ENCODE measurements at places on chromosomes 6 and 20.

- no peak for DNase-seq
Measured at GRCh38 chr6:56862415-56863175, 92.3 kb upstream of the BEND6 start.

DNA sequence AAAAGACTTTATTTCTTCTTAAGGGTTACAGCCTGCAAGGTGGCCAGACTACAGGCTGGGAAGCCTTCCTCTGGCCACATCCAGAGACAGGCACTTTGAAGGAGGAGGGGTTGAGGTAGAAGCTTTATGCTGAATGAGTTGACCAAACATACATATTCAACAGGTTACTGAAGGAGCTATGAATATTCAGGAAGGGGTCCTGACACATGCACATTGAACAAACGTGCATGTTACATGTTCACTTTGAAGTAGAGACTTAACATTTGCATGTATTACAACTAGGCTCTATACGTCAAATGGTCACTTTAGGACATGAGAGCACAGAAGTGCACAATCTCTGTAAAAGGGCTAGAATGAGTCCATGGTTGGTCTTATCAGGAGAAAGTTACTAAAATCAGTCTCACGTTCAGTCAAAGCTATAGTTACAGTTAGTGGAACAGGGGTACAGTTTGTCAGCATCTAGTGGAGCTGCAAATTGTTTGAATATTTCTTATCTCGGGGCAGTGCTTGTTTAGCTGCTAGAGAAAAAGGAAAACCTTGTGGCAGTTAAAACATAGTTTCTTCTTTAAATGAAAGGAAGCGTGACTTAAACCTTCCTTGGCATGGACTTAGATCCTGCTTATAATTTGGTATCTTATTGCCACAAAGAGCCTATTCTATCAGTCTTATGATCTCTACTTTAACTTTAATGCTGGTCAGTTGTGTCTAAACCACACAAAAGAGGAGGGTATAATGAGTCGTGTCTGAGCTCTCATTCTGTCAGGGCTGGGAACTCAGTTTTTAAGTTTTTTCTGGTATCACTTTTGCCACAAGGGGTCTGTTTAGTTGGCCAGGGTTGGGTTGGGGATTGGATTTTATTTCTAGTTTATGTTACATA is 4.6 kb upstream of the ZSCAN9 start:
- DNase-seq, result no peak

DNA sequence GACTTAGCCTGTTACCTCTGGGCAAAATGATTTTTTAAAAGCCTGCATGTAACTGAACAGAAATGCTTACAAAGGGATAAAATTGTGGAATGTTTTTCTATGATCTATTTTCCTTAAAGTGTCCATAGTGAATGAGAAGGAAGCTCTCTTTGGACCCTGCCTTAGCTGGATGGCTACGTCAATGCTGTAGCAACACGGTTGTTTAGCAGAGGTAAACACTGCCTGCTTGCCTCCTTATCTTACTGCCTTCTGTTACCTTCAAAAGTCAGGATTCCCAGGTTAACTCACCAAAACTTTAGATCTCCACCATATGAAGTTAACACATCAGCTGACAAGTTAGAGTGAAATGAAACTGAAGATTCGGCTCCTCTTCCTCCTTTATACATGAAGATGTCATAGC is 402.6 kb downstream of the SAMD5 start:
- DNase-seq, result no peak

GRCh38 chr20:62728028-62728780 is 19.6 kb downstream of the NTSR1 start:
- no peak for DNase-seq

GRCh38 chr6:18680842-18681241 is 293.7 kb downstream of the RNF144B start:
- DNase-seq, result no peak

GRCh38 chr6:131156411-131156810 is 21.1 kb downstream of the AKAP7 start:
- DNase-seq, result no peak

DNA sequence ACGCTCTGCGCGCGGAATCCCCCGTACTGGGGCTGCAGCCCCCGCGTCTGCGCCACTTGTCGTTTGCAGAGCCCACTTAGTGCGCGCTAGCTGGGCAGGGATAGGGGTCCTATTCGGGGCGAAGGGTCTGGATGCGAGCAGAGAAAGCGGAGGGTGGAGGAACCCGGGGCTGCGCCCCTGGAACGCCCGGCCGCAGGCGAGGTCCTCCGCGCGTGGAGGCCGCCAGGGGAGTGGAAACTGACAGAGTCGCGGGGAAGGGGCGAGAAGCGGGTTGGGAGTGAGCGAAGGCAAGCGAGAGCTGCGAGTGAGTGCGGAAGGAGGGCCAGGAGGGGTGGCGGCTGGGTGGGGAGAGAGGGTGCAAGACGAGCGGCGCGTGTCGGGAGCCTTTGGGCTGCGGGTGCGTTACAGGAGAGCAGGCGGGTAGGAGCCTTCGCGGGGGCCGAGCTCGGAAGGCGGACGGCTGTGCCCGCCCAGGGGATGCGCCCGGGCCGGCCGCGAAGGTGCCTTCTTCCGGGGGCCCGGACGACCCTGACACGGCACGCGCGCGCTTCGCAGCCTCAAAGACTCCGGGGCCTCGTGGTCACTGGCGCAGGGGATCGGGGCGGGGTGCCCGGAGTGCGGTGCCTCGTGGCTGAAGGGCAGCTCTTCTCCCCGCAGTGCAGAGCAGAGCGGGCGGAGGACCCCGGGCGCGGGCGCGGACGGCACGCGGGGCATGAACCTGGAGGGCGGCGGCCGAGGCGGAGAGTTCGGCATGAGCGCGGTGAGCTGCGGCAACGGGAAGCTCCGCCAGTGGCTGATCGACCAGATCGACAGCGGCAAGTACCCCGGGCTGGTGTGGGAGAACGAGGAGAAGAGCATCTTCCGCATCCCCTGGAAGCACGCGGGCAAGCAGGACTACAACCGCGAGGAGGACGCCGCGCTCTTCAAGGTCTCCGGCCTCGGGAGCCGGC is 1.2 kb downstream of the IRF4 start:
- no peak for DNase-seq

GRCh38 chr6:143337201-143337949 is 113.1 kb downstream of the ADAT2 start:
- no peak for DNase-seq

DNA sequence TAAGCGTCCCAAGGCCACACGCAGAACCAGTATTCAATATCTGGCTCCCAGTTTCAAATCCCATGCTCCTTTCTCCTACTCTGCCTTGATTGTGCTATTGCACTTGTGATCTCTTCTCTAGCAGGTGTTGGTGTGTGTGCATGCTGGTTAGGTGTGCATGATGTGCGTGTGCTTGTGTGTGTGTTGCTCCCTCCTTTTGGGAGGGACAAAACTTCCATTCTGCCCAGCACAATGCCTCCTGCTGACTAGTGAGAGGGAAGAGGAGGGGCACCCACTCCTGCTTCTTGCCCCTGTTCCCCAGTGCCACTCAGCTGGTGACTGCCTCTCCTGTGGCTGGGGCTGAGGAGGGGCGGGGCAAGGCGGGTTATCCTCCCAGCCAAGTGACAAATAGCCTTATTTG is 19.7 kb downstream of the CD40 start:
- DNase-seq, result no peak

GRCh38 chr6:32082935-32083334 is 26.2 kb downstream of the TNXB start:
- DNase-seq, result peak; percentile 80

DNA sequence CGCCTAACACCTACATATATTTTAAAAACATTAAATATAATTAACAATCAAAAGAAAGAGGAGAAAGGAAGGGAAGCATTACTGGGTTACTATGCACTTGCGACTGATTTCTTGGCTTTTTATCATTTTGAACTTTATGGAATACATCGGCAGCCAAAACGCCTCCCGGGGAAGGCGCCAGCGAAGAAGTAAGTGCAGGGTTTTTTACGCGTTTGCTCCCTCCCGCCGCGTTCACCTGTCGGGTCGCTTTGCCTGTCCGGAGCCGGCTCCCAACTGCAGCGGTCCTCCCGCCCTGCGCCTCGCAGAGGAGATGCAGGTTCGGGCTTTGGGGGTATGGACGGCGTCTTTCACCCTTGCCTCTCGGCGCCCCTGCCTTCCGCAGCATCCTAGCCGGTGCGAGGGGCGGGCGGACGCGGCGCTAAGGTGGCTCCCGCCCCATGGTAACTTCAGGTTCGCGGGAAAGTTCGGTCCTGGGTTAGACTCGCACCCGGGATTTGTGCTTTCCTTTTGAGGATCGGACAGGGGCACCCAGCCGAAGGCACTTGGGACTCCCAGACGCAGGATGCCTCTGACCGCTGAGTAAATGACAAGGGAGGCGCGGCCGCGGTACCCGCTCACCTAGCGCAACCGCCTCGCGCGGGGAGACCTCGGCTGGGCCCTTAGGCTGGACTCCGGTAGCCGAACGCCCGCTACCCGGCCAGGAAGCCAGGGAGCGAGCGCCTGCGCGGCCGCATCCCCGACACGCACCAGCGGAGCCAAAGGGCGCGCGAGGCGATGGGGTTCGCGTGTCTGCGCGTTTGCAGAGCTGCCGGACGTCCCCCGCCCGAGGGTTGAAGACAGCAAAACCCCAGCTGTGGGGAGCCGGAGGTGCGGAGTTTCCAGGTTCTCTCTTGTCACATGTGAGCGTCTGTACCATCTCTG is 891 bp downstream of the RSPO3 start:
- DNase-seq, result no peak
